ENCODE measurements at places on chromosomes 4 and X.

GRCh38 chr4:118032691-118033090 is 1.6 kb upstream of the NDST3 start:
- no peak for DNase-seq

DNA sequence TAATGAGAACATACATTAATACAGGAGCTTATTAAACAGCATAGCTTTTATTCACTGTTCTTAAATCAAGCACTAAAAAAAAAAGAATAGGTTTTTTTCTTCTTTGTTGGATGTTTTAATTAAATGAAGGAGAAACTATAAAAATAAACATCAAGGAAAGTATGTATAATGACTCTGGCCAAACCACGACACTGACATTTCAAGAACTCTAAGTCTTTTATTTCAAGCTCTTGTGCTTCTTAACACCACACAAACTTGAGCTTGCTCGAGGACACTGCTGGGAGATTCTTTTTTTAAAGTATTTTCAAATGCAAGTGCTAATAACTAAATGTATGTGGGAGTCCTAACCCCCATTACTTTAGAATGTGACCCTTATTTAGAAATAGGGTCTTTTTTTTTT is 204.9 kb upstream of the PPARGC1A start:
- no peak for DNase-seq

DNA sequence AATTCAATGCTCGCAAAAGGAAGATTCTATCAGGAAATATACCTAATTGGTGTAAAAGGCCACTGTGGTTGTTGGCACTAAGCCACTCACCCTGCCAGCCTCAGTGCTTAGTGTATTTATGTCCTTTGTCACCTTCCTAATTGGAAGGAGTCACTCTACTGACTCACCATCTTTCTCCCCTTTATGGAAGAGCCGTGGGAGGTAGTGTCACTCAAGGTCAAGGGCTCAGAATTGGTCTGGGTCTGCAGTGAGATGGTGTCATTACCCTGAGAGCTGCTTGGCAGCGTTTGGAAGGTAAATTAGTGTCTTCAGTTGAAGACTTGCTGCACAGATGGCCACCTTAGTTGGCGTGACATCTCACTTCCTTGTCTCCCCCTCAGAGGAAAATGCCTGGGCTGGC is 41.7 kb upstream of the CDKN2AIP start:
- no peak for DNase-seq

- DNase-seq, result no peak
Measured at GRCh38 chr4:72974694-72975487, 94.6 kb downstream of the COX18 start.

GRCh38 chr4:158065603-158066002 is 107.2 kb downstream of the GASK1B start:
- no peak for DNase-seq

GRCh38 chr4:25753239-25753638 is 97.6 kb downstream of the SLC34A2 start:
- no peak for DNase-seq

DNA sequence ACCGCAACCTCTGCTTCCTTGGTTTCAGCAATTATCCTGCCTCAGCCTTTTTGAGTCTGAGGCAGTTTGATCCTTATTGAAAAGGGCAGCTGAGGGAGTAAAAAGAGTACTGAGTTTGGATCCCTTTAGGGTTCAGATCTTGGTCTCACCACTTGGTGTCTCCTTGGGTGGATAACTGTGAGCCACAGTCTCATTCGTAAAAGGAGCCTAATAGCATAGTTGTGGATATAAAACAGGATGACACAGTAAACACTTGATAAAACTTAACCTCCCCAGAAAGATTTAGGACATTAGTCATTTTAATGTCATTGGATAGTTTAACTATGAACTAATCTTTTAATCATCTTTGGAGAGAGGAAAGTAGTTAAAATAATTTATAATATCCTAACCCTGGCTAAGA is 173.0 kb downstream of the ANK2 start:
- no peak for DNase-seq

GRCh38 chrX:45709381-45709780 is 508.7 kb upstream of the DIPK2B start:
- no peak for DNase-seq

DNA sequence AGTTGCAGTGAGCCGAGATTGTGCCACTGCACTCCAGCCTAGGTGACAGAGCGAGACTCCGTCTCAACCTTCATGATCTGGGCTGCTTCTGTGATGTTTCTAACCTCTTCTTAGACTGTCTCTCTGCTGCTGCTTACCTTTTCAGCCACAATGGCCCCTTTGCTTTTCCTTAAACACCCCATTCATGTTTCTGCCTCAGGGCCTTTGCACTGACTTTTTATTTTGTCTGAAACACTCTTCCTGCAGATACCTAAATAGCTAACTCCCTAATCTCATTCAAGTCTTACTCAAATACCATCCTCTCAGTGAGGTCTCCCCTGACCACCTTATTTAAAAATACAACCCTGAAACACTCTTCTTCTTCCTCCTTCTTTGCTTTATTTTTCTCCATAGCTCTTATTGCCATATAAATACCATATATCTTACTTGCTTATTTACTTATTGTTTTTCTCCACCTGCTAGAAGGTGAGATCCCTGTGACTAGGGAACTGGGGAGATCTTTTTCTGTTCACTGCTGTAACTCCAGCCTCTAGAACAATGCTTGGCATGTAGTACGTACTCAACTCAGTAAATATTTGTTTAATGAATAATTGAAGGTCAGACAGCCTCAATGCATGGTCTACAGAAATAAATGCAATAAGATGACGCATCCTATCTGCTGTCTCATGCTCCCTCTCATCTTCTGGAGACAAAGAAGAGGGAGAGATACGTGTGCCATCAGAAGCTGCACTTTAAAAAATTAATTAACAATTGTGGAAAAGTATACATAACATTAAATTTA is 43.8 kb upstream of the SETD7 start:
- no peak for DNase-seq

DNA sequence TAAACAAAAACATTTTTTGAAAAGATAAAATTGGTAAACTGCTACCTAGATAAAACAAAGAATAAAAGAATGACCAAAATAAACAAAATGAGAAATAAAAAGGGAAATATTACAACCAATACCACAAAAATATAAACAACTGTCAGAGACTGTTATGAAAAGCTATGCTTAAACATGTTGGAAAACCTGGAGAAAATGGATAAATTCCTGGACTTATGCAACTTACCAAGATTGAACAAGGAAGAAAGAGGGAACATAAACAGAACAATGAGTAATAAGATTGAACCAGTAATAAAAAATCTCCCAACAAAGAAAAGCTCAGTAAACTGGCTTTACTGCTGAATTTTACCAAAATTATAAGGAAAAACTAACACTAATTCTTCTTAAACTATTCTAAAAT is 518.7 kb downstream of the GRXCR1 start:
- no peak for DNase-seq

All from esophagus squamous epithelium (tissue), 5 donors.